ENCODE measurements at places on chromosomes 12 and 14.

DNA sequence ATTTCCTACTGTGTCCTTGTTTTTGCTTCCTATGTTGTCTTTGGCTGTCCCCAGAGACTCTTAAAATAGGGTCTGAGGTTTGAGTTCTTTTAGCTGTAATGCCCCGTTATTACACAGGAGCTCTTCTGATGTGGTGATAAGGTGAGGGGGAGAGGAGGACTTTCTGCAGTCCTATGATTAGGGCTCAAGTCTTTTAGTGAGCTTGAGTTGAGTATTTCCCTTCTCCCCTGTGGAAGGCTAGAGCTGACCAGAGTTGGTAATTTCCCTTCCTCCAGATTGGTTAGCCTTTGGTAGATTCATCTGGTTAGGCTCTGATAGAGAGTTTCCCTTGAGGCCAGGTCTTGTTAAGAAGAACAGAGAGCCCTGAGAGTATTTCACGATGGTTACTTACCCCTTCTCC lies 4.3 kb upstream of the HIF1A start:
- no peak for DNase-seq

DNA sequence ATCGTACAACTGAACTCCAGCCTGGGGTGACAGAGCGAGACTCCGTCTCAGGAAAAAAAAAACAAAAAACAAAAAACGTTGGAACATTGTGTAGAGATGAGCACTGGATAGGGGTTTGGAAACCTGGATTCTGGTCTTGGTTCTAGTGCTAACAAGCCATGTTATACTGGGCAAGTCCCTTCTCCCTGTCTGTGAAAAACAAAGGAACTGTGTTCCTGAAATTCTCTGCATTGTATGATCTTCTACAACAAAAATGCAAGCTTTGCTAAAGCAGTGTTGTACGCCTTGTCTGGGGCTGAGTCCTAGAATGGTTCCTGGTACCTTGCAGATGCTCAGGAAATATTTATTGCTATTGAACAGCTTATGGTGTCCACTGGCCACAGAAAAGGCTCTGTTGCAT lies 13.4 kb downstream of the GPRC5D start:
- DNase-seq: no peak

DNA sequence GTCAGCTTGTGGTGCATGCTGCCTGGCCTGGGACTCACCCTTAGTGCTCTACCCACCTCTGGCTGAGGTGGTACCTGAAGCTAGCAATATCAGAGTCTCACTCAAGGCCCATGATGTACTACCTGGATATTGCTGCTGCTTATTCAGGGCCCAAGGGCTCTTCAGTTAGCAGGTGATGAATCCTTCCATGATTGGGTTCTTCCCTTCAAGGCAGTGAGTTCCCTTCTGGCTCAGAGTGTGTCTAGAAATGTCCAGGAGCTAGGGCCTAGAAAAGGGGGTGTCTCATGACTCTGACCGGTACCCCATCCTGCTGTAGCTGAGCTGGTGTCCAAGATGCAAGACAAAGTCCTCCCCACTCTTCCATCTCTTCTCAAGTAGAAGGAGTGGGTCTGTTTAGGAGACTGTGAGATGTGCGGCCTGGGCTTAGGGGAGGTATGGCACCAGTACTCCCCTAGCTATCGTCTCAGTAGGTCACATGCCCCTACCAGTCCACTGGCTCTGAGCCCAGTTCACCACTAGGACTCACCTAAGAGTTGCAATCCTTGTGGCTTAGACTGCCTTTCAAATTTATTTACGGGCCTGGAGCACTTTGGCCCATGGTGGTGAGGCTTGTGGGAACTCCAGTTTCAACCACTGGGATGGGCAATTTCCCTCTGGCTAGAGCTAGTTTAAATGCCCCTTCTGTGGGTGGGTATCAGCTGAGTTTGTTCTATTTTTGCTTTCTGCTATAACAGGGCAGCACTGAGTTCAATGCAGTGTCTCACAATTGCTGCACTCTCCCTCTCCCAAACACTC lies 12.2 kb downstream of the PRORP start:
- DNase-seq: no peak

DNA sequence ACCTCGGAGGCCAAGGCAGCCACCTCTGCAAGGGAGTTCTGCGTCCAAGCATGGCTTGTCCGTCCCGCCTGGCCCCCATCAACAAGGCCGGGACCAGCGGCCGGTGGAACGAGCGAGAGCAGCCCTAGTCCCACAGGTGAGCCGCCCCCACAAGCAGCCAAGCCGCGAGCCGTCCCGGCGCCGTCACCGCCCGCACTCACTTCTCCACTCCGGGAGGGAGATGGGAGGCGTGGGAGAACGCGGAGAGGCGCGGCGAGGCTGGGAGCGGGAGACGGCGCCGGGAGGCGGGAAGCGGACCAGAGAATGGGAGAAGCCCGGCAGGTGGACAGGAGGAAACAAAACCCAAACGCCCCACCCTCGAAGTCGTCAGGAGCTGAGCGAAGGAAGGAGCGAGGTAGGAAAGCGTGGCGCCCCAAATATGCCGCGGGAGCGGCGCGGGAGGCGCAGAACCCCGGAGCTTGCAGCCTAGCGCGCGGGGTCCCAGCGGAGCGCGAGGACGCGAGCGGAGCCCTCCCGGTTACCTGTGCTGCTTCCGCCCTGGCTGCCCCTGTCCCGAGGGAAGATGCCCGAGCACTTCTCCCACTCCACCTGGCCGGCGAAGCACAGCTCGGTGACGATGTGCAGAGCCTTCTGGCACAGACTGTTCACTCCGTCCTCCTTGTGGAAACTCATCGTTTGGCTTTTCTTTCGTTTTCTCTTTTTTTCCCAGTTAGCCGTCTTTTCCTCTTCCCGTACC lies 600 bp downstream of the SYT10 start:
- peak; percentile 35 for DNase-seq

DNA sequence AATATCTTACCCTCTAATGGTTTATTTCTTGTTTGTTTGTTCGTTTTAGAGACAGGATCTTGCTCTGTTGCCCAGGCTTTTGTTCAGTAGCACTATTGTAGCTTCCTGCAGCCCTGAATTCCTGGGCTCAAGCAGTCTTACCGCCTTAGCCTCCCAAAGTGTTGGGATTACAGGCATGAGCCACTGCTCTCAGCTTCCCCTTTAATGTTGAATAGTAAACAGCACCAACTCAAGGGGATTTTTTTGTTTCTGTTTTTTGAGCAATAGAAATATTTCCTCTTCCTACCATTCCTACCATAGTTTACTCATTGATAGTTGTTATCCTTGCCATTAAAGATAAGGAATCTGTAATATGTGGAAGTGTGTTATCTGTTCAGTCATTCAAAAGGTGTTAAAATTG lies 10.7 kb downstream of the ARID4A start:
- no peak for DNase-seq

- no peak for DNase-seq
These were observed 12.2 kb downstream of the TNFRSF1A start for GRCh38 chr12:6329703-6330064.

DNA sequence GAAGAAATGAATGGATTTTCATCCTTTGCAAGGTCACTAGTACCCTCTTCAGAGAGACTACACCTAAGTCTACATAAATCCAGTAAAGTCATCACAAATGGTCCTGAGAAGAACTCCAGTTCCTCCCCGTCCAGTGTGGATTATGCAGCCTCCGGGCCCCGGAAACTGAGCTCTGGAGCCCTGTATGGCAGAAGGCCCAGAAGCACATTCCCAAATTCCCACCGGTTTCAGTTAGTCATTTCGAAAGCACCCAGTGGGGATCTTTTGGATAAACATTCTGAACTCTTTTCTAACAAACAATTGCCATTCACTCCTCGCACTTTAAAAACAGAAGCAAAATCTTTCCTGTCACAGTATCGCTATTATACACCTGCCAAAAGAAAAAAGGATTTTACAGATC lies 40.8 kb downstream of the SPATA7 start:
- DNase-seq: no peak

DNA sequence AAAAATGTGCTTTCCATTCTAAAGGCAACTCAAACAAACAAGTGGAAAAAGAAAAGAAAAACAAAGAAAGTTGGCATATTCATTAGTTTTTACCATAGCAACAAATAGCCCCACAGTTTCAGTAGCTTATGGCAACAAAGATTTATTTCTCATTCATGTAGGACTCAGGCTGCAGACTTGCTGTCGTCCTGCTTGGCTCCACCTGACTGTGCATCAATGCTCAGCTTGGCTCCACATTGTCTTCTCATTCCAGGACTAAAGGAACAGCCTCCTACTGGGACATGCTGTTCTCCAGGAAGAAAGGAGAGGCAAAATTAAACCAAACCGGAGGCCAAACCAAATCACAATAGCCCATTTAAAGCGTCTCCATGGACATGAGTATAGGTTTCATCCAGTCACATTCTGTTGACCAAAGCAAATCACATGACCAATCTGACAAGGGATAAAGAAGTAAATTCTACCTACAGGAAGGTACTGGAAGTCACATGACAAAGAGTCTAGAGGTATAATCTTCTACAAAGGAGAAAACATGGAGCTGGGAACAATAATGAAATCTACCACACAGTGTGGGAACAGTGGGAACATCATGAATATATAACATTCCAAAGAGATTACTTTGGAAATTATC lies 222.5 kb downstream of the PIK3C2G start:
- DNase-seq: no peak

DNA sequence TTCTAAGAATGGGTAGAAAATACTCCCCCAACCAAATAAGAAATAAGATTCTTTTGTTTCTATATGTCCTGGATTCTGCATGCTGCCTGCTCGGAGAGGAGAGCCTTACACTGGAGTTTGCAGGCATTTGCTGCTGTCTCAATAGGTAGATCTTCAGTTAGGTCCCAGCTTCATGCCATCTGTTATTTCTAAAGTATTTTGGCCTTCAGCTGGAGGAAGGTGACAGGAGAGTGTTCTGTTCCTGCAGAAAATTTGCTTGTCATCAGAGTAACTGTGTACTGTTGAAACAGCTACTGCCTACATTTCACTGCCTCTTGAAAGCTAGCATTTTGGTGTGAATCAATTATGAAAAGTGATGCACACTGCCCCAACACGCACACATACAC lies 966.9 kb downstream of the NRXN3 start:
- no peak for DNase-seq

DNA sequence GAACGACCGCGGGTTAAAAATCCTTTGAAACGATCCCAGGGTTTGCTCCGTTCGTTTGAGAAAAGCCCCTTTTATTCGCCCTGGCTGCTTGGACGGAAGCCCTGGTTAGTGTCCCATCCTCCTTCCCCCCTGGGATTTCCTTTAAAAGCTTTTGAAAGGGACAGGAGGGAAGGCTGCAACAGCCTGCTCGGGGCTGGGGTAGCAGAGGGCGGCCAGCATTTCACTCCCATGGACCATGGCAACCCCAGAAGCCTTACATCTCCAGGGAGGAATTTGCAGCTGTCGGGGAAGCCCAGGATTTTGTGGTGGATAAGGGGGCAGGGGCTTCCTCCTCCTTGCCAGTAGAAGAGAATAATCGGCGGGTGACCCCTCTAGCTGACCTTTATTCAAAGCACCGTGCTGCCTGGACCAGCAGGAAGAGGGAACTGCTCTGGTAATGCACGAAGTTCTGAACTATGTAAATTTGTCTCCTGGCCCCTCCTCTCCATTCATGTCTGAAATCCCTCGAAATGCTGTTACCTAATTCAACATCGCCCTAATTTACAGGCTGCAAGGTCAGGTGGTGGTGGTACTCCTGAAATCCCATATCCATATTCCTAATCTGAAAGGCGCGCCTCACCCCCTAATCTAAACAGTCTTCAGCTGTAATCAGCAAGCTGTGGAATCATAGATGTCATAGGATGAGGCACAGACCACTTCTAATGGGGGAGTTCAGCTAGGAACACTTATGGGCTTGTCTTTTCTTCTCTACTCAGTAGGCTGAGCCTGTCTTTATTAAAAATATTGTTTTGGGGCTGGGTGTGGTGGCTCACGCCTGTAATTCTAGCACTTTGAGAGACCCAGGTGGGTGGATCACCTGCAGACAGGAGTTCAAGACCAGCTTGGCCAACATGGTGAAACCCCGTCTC lies 1.0 kb upstream of the CLIP1 start:
- DNase-seq: no peak

- no peak for DNase-seq
These were observed 66.2 kb upstream of the PNMA1 start for GRCh38 chr14:73780391-73780790.

- DNase-seq: no peak
These were observed 51.6 kb downstream of the GPATCH2L start for GRCh38 chr14:76203086-76204001.

DNA sequence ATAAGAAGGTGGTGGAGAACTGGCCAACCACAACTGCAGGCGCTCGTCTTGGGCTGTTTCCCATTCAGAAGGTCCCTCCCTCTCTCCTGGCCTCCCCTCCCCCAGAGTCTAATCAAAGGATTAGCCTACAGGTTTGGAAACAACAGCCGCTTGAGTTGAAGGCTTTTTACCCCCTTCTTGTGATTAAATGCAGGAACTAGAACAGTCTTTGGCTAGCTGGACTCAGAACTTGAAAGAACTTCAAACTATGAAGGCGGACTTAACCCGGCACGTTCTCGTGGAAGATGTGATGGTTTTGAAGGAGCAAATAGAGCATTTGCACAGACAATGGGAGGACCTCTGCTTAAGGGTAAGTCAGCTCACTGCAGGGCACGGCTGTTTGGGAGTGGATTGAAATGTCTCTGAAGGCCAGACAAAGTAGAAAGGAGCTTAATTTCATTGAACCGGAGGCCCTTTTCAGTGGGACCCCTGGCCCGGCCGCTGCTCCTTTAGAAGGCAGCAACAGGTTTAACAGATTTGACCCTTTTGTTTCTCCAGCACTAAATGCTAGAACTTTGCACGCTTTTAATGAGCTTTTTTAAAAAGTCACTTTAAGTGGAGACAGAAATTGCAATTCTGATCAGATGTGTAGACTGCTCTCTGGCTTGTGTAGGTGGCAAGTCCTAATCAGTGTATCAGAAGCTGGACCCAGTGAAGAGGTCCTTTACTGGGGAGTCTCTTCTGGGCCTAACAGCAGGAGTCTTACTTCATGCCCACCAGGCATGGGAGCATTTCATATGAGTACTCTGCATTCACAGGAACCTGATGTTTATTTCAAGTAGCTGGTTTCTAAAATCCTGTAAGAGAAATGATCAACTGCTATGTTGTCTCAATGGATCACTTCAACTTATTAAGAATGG lies 107.7 kb downstream of the ESR2 start:
- no peak for DNase-seq

- DNase-seq: no peak
These were observed 999.3 kb downstream of the VRK1 start for GRCh38 chr14:97796511-97796910.

GRCh38 chr12:94973221-94973620 lies 30.3 kb downstream of the NDUFA12 start:
- no peak for DNase-seq

GRCh38 chr12:100612606-100613005 lies 39.1 kb downstream of the GAS2L3 start:
- no peak for DNase-seq

- DNase-seq: no peak
These were observed 6.4 kb downstream of the PDE1B start for GRCh38 chr12:54555670-54556257.
